ENCODE measurements at places on chromosomes 5 and 9. TPM values are rescaled to one million over a fixed set of nuclear protein-coding genes. Genes with fewer than 3 reads are reported as not detected.

GRCh38 chr5:87899721-87900131 lies 368.9 kb downstream of the TMEM161B start:
- DNase-seq: no peak

DNA sequence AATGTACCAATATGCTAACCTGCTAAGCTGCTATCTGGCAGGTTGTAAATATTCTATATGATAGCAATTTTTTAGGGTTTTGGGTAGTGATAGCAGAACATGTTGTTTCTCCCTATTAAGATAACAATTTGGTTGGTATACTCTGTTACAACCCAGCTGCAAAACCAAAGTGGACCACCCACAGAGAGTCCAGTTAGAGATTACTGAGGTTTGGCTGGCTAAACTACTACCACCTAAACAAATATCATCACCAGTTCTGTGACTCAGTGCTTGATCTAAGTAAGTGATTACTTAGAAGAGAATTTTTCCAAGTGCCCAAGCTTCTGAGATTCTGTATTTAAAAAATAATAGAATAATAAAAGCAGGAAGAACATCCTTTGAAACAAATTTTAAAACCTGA lies 72.3 kb downstream of the XRCC4 start:
- no peak for DNase-seq

- DNase-seq: no peak
Measured at GRCh38 chr5:73387149-73387591, 61.4 kb downstream of the FOXD1 start.

DNA sequence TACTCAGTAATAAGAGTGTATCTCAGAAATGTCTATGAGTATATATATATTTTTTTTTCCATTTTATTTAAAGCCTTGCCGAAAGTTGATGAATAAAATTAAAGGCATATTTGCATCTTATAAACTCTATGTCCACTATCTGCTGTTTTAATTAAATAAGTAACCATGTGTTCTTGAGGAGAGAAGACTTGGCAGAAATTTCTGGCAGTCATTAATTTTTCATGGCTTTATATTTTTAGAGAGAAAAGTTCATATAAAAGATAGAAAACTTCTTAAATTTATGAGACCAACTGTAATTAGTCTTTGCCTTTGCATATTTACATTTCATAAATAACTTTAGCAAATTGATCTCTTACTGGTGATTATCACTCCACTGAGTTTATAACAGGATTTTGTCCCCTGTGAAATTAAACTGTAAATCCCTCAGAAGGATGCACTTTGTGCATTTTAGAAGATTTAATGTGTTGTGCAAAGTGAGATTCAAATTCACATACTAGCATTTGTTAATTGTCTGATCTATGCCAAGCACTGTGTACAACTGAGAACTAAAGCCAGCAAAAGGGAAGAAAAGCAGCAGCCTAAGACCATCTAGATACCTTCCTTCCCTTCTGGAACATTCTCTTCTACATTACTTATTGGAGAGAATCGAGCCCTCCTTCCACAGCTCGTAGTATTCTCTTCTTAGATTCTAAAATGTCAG lies 108.7 kb downstream of the SNCAIP start:
- no peak for DNase-seq

GRCh38 chr5:73691302-73692080 lies 65.5 kb downstream of the ARHGEF28 start:
- DNase-seq: no peak

GRCh38 chr9:89012294-89013042 lies 21.2 kb downstream of the S1PR3 start:
- no peak for DNase-seq

Gene SARDH
- 8.4 TPM for polyA plus RNA-seq

Gene RNF183
- polyA plus RNA-seq: 0.61 TPM

Gene SUB1
- polyA plus RNA-seq: 296 TPM

Gene GADD45G
- 3.0 TPM for polyA plus RNA-seq
